ENCODE measurements at places on chromosomes 6 and 20.

- DNase-seq, result no peak
Observed at GRCh38 chr6:5522147-5522546, 260.8 kb downstream of the FARS2 start.

- peak; percentile 1 for DNase-seq
Observed at GRCh38 chr20:21702553-21703470, 2.7 kb upstream of the PAX1 start.

DNA sequence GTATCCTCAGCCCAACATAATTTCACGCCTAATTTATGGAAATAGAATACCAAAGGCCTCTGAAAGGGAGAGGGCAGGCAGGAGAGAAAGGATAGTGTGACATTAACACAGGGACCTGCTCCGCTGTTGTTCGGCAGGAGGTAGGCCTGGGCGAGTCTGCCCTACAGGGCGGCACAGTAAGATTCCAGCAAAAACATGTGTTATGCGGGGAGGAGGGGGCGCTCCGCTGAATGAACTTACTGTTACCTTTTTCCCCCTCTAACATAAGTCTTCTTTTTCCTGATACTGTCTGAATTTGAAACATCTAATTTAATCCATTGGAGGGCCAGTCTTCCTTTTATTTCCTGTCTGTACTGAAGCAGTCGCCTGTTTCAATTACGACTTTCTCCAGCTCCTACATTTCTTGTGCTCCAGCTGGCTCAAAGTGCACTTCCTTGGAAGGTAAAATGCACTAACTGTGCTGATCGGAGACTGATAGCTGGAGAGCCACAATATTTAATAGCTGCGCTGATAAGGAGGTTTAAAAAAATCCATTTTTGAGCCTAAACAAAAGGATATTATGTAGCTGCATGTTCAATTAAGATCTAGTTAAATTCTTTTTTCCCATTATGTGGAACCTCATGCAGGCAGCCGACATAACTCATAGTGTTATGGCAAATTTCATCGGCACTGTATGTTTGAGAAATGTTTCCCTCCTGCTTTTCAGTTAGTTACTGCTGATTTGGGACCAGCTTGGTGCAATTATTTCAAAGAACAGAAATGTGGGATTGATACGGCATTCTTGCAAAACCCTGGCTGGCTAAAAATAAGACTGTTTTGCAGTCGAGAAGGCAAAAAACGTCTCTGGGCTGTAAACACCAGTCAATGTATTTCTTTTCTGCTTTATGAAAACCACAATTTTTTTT is 193.0 kb downstream of the FOXC1 start:
- no peak for DNase-seq

- DNase-seq, result peak; percentile 80
Observed at GRCh38 chr6:15892369-15892768, 229.5 kb upstream of the DTNBP1 start.

DNA sequence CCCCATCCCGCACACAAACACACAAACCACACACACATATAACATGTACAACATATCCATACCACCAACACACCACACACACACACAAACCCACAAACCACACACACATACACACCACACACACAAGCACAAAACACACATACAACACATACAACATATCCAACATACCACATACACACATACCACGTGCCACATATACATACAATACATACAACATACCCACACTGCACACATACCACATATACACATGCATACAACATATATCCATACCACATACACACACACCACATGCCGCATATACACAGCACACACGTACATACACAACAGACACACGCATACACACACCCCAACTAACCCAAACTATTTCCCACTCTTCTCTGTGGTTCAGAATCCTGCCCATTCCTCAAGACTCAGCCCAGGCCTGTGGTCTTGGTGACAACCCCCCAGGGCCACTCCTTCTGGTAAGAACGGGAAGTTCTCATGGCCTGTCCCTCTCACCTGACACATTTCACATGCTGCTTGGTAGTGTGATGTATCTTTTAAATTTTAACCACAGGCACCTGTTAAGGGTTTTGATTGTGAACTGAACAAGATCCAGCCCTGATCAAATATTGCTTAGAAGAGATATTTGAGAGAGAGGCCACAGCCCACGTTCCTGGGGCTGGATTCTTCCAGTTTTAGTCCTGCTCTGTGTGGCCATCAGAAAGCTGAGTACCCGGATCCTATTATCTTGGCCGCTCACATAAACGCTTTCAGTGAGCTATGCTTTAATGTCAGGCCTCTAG is 55.9 kb upstream of the KCNK16 start:
- no peak for DNase-seq
